ENCODE measurements at places on chromosomes 4 and X.

DNA sequence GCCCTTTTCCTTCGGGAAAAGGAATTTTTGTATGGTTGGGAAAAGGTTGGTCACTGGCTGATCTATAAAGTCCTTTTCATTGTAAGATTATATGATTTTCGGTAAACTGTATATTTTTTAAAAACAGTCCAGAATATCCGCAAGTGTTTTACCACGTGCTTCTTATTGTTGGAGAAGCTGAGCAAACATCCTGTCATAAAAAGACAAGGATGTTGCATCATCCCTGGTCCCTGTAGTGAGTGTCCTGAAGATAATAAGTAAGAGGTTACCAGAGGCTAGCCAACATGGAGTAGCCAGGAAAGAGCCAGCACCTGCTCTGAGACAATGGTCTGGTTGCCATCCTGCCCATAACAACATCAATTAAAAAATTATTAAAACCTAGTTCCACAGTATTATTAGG, 5.1 kb downstream of the CXCL9 start:
- DNase-seq = no peak
- H3K4me1 ChIP-seq = peaks cover 16% of the 10 kb centered on the region
- H3K27ac ChIP-seq = peak overlapping the region; percentile 71
- no peak overlapping the region for H3K4me3 ChIP-seq

GRCh38 chr4:126271292-126271691, 956.5 kb downstream of the FAT4 start:
- H3K36me3 ChIP-seq = no peaks in the 10 kb centered on the region
- no peak overlapping the region for H3K4me3 ChIP-seq
- H3K27me3 ChIP-seq = no peaks in the 10 kb centered on the region
- no peak overlapping the region for H3K27ac ChIP-seq
- no peak for DNase-seq

- no peaks in the 10 kb centered on the region for H3K4me1 ChIP-seq
- DNase-seq = no peak
- H3K36me3 ChIP-seq = no peaks in the 10 kb centered on the region
- peaks cover 6% of the 10 kb centered on the region for H3K27me3 ChIP-seq
- no peak overlapping the region for H3K4me3 ChIP-seq
These were observed 215.7 kb downstream of the STK32B start for GRCh38 chr4:5266991-5267390.

DNA sequence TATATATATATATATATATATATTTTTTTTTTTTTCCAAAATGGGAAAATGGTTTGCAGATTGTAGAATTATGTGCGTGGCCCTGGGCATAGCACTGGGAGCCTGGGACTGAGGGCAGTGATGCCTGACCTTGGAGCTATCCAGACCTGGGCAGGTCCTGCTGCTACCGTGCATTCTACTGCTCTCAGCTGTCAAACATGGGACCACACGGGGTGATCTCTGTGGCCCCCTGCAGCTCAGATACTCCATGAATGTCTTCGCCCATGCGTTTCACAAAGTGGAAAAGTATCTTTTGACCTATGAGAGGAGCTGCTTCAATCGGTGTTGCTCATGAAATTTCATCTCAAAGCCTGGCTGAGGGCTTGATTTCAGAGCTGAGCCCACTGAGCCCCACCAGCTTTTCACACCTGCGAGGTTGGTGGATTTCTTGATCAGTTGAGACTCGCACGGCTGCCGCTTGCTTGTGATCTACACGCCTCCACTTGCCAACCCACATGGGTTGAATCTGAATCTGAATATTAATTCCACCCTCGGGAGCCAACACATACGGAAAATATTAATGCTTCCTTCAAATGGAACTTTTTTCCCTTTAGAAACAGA, 35.7 kb downstream of the ING2 start:
- H3K4me1 ChIP-seq = no peaks in the 10 kb centered on the region
- H3K36me3 ChIP-seq = no peaks in the 10 kb centered on the region
- peaks cover 15% of the 10 kb centered on the region for H3K27me3 ChIP-seq
- no peak overlapping the region for H3K27ac ChIP-seq
- H3K4me3 ChIP-seq = no peak overlapping the region

DNA sequence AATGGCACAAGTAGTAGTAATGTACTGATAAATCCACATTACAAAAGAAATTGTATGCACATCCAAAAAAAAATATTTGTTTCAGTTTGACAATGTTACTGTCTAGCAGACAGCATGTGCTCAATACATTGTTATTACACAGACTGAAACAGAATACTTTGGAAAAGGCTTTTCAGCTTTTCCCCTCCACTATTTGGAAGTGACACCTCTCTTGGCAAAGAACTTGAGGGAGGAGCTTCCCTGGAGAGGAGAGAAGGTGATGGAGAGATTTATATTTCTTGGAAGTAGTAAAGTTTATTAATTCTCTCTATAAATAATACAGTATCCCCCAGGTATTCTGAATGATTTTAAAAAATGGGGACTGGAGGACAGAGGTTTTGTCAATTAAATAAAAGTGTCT, 131.8 kb downstream of the SCFD2 start:
- H3K36me3 ChIP-seq = no peaks in the 10 kb centered on the region
- H3K27ac ChIP-seq = no peak overlapping the region
- H3K4me3 ChIP-seq = no peak overlapping the region
- no peaks in the 10 kb centered on the region for H3K4me1 ChIP-seq
- no peak for DNase-seq

GRCh38 chrX:73785493-73785892, 222.5 kb downstream of the CHIC1 start:
- H3K27me3 ChIP-seq = no peaks in the 10 kb centered on the region
- DNase-seq = no peak
- H3K4me1 ChIP-seq = no peaks in the 10 kb centered on the region

All from heart right ventricle (tissue), 16 donors.